ENCODE measurements at places on chromosomes 1 and 21.

DNA sequence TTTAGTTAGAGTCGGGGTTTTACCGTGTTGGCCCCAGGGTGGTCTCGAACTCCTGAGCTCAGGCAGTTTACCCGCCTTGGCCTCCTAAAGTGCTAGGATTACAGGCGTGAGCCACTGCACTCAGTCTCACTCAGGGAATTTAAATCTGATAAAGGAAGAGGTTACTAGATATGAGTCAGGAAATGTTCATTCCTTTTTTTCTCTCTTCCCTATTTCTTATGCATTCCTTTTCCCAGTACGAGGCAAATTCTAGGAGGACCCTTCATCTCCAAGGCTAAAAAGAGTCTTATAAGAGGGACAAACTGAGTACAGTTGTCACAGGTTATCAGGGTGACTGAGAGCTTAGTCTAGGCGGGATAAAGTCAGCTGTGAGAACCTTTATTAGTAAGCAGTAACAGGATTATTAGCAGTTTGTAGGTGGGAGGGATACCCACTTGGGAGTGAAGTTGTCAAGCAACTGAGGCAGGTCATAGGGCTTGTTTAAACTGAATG is 9.1 kb downstream of the MACF1 start:
- DNase-seq = no peak

DNA sequence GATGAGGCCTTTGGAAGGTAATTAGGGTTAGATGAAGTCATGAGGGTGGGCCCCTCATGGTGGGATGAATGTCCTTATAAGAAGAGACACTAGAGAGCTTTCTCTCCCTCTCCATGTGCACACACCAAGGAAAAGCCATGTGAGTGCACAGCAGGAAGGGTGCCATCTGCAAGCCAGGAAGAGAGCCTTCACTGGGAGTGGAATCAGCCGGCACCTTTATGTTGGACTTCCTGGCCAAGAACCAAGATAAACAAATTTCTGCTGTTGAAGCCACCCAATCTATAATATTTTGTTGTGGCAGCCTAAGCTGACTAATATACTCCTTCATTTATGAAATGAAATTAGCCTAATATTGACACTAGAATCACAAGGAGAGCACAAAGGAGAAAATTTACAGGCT is 38.2 kb upstream of the PKP1 start:
- DNase-seq = no peak

DNA sequence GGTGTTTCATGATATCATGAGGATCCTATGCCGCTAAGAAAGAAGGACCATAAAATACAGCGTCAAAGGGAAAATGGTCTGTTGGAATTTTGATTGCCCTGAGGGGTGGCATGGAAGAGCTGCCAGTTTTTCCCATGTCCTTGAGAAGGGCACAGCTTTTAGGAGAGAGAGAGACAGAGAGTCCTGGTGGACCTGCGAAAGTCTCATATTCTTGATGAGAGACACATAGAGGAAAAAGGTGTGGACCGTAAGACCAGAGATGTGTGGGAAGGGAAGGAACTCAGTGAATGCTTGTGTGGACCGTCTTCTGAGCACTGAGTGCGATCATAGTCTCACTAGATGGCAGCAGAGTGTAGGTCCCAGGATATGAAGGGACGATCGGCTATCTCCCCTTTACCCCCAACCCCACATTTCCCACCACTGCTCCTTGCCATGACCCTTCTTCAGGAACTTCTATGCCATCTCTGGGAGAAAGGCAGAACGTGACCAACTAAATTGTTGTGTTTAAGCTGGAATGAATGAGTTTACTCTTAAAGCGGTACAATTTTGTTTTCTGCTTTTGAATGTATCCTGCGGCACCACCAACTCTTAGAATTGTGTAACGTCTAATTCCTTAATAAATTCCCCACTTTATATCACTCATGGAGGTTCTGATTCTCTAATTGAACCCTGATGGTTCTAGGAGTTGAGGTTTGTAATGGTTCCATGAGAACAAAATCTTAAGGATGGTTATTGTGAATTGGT is 117.7 kb downstream of the CTH start:
- DNase-seq = no peak

DNA sequence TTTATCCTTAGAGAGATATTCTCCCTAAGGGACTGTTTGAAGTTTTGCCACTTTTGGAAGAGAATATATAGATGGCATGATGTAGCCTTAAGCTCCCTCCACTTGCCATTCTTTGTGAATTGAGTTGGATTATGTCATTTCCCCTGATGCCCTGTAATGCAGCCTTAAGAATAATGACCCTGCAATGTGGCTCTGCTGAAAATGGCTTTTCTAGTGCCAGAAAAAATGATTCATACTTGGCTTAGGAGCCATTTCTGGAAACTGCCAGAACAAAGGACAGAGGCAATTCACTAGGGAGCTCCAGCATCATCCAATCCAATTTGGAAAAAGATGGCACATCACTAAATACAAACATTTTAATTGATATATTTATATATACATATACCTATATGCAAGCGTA is 265.3 kb downstream of the SPATA17 start:
- DNase-seq = no peak

GRCh38 chr1:170239445-170239844 is 93.7 kb downstream of the NTMT2 start:
- no peak for DNase-seq

DNA sequence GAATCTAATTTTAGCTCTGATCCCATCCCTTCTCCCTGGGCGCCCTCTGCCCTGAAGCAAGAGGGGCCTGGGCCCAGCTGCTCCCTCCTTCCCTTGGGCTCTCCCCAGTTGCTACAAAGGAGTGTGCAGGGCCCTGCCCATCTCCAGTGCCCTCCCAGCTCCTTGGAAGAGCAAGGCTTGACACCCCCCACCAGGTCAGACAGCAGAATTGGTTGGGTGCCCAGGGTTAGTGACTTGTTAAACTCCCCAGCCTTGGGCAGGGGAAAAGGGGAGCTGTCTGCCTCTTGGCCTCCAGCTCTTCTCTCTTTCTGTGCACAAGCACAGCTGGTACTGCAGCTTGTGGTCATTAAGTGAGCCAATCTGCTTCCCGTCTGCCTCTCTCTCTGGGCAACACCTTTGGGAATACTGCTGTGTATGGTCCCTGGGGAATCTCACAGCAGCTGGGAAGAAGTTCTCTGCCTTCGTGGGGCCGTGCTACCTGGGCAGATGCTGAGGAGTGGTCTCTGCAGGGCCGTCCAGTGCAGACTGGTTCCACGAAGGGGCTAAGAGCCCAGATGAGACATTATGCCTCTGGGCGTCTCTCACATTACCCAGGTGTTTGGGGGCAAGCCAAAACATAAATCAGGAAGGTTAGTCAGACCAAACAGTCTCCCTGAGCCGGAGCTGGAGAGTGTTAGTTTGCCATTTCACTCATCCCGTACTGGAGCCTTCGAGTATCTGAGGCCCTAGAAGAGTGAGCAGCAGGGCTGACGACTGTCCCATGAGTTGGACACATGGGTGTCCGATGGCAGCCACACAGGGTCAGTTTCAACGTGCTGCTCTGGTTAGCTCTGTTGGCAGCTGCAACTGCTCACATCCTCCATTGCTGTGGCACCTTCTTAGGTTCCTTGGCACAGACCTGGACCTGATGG is 37.3 kb downstream of the TMEM53 start:
- no peak for DNase-seq
